ENCODE measurements at places on chromosomes 1 and 21.
A peak's percentile ranks its signal among the peaks of the same experiment; 100 is the strongest.

GRCh38 chr1:160883581-160884513 is 1.1 kb downstream of the ITLN1 start:
- DNase-seq, result no peak

DNA sequence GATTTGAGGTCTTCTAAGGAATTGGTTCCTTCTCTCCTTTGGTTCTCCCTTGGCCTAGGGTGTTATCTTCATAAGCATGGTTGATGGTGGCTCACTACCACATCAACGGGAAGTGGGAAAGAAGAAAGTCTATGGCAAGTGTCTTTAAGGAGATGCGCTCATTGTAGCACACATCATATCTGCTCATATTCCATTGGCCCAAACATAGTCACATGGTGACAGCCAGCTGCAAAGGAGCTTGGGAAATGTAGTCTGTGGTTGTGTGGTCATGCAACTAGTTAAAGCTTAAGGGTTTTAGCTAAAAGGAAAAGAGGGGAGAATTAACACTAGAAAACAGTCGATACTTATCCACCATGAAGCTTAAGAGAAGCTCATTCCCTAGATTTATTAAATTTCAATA is 11.4 kb upstream of the MRPS6 start:
- DNase-seq, result no peak

DNA sequence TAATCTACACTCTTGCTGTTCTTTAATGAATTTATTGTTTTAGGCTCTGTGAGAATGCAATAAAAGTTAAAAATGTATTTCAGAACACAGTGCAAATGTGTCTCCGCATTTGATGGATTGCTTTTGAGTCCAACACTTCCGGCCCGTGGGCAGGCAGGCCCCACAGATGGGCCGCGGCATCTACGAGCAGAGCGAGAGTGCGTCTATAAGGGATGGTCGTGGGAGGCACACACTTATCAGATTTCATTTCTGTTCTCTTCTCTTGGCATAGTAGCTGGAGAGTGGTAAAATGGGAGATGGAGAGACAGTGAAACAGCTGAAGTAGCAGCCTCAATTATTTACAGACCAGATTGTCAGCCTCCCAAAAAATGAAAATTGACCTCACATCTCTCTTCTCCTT is 134.2 kb downstream of the NAV1 start:
- DNase-seq, result no peak

GRCh38 chr1:90318431-90318830 is 323.5 kb downstream of the ZNF326 start:
- DNase-seq, result no peak

- DNase-seq, result no peak
Measured at GRCh38 chr1:212640223-212640878, 31.8 kb downstream of the ATF3 start.

GRCh38 chr1:207966521-207966920 is 55.6 kb upstream of the CD34 start:
- DNase-seq, result no peak

DNA sequence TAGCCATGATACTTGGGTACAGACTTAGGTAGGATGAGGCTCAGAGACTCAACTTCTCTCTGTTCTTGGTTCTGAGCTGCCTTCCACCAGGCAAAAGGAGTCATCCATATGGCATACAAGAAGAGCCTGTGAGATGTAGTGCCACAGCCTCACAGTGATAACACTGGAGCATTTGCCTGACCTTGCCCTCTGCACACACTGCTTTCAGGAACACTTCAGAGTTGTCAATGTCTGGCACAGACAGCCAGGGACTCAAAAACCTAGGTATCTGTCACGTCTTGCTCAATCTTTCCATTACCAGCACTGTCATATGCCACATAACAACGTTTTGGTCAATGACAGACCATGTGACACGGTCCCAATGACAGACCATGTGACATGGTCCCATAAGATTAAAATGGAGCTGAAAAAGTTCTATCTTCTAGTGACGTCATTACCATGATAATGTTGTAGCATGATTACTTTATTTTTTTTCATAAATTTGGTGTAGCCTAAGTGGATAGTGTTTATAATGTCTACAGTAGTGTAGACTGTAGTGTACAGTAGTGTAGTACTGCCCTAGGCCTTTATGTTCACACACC is 199.9 kb upstream of the CTTNBP2NL start:
- DNase-seq, result no peak

- DNase-seq, result no peak
Measured at GRCh38 chr1:17130138-17130635, 10.9 kb upstream of the PADI2 start.

GRCh38 chr1:163197022-163197421 is 5.7 kb downstream of the RGS5 start:
- DNase-seq, result no peak

- DNase-seq, result peak; percentile 17
Measured at GRCh38 chr1:56939209-56939608, 26.6 kb downstream of the C8B start.

GRCh38 chr1:23607944-23608343 is 48.6 kb upstream of the ID3 start:
- DNase-seq, result no peak

- DNase-seq, result no peak
Measured at GRCh38 chr1:111214884-111215283, 12.6 kb upstream of the CHI3L2 start.

GRCh38 chr1:84771895-84772294 is 81.6 kb upstream of the SSX2IP start:
- DNase-seq, result no peak

GRCh38 chr1:16342331-16343062 is 9.8 kb downstream of the FBXO42 start:
- DNase-seq, result no peak

DNA sequence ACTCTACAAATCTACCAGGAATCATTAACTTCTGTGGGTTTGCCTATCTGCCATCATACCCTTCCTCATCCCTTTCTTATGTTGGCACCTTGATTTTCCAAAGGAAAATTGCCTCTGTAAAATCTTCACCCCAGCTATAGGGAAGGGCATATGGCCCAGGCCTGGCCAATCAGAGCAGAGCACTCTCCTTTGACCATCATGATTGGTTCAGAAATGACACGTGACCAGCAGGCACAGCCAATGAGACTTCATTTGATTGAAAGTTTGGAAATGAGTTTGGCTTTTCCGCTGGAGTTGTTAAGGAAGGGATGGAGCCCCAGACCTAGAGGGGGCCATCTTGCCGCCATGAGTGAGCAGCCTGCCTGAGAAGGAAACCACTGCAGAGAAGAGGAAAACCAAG is 35.1 kb upstream of the IFFO2 start:
- no peak for DNase-seq

- DNase-seq, result no peak
Measured at GRCh38 chr21:34537838-34538237, 25.8 kb upstream of the KCNE1 start.

GRCh38 chr1:197982256-197982655 is 65.1 kb downstream of the LHX9 start:
- no peak for DNase-seq

- DNase-seq, result no peak
Measured at GRCh38 chr1:245240648-245241165, 85.9 kb downstream of the KIF26B start.

DNA sequence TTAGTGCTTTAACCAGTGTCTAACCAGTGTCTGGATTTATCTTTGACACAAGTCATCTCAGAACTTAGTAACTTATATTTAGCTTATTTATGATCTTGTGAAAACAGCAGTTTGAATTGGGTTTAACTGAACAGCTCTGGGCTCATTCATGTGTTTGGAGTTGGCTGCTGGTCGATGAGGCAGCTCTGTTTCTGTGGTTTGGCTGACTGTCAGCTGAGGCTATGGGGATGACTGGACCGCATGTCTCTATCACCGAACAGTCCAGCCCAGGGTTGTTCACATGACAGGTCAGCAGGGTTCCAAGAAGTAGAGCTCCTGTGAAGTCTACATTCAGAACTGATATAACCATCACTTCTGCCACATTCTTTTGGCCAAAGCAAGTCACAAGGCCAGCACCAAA is 29.1 kb upstream of the C21orf91 start:
- no peak for DNase-seq

- DNase-seq, result no peak
Measured at GRCh38 chr1:230696722-230697437, 17.0 kb downstream of the AGT start.

DNA sequence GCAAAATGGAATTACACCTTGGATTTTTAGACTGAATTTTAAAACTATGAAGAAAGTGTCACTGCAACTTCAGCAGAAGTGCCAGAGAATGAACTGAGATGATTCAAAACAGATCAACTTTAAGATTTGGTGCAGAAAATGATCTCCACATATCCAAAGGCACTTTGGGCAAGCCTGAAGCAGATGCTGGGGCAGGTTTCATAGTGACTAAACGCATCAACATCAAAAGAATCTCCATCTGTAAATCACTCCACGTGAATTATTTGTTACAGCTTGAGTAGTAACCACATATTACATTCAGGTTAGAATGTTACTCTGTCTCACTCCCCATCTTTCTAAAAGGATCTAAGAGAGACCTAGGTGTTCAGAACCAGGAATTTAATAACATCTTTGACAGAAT is 329.0 kb upstream of the ESRRG start:
- no peak for DNase-seq
